Stimulated activated CD4-positive, alpha-beta T cell treated with anti-CD3 and anti-CD28 coated beads, TNF-alpha, amount 100 ng/mL, for 24 hours (primary cell): ENCODE measurements at places on chromosomes 1 and 21.
A peak's percentile ranks its signal among the peaks of the same experiment; 100 is the strongest.

DNA sequence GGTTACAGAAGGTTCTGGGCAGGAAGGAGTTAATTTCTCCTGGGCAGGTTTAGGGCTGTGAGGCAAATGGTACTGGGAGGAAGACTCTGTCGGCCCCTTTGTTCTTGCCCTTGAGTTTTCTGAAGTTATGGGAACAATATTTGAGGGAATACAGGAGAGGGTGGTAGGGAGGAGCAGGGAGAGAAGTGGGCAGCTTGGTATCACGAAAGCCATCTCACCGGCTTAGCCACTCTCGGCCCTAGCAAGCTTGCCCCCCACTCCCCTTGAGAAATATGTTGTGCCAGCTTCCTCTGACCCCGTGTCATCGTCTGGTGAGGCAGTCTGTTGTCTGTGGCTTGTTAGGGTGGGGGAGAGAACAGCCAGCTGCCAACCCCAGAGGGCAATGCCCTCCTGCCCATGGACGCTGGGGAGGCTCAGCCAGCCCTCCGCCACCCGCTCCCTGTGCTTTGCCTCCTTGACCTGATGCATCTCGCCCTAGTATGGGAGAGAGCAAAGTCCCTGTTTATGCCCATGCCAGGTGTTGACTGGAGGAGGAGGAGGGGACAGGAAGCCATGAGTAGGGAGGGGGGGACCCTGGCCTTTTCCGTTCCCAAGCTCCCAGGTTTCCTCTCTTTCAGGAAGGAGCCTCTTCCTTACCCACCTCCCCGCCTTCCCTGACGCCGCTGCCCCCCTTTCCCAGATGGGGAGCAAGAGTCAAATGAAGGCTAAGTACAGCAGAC is 1.2 kb downstream of the EFNA1 start:
- DNase-seq, result no peak

DNA sequence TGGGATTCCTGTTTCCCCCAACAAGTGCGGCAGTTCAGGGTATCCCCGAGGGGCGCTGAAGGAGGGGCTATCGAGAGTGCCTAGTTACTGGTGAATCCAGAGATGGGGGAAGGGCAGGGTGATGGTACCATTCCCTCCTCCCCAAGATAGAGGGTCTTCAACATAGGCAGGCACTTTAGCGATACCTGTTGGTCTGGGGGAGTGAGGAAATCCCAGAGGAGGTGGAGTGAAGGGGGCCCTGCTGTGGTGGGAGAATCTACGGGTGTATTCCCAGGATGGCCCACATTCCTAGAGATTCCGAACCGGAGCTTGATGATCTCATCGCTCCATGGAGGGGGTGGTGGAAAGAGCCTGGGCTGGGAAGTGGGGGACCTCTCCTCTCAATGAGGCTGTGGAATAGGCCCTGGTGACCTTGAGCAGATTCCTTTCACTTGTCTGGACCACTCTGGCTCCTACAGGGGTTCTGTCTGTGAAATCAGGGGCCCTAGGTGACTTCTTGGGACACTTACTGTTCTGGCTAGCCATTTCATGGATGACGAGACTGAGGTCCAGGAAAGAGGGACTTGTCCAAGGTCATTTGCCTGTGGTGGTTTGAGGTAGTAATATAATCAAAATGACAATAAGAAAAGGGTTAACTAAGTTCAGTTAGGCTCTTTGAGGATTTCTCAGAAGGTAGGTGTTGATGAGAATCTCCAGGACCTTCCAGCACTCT is 52.7 kb upstream of the SYNC start:
- no peak for DNase-seq

GRCh38 chr1:36100376-36100775 is 11.7 kb downstream of the ADPRS start:
- DNase-seq, result no peak

DNA sequence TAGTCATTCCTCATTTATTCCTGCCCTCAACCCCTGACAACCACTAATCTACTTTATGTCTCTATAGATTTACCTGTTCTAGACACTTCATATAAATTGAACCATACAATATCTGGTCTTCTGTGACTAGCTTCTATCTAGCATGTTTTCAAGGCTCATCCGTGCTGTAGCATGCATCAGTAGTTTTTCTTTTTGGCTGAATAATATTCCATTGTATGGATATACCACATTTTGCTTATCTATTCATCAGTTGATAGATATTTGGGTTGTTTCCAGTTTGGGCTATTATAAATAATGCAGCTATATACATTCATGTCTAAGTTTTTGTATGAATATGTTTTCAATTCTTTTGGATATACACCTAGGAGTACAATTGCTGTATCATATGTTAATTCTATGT is 101.5 kb downstream of the HFM1 start:
- DNase-seq, result no peak

DNA sequence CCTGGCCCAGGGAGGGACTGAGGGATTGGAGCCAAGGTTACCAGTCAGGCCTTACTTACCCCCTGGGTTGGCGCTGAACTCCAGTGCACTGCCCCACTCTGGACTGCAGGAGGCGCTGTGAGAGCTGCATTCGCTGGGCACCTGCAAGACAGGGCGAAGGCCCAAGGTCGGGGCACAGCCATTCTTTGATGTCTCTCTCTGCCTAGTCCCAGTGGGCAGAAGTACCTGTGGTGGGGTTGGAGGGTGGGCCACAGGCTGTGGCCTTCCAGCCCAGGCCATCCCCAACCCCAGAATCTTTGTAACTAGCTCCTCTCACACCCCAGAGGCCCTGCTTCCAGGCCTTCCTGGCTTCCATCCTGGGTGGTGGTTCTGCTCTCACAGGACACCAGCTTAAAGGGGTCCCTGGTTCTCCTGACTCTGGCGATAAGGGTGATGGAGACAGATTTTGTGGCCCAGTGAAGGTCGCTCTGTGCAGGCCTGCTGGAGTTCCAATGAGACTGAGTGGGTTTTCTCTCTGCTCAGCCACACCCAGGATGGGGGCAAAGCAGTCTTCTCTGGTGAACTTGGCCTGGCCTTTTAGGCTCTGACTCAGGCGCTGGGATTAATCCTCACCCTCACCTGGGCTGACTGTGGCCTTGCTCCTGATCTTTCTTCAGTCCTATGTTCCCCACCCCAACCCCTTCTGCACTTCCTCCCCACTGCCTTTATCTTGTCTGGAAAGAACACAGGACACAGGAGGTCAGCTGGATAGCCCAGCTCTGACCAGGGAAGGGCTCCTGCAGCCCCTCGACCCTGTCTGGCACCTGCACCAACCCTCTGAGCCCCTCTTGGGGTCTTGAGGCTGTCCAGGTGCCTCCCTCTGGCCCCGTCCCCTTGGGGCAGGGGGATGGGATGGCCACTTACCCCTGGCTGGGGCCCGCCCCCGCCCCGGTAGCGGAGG is 954 bp downstream of the MYOG start:
- DNase-seq, result no peak

GRCh38 chr1:7644086-7644485 is 127.0 kb upstream of the VAMP3 start:
- no peak for DNase-seq

GRCh38 chr1:246029616-246030015 is 477.5 kb downstream of the SMYD3 start:
- DNase-seq, result no peak

- DNase-seq, result no peak
Measured at GRCh38 chr1:65813956-65814355, 21.3 kb downstream of the PDE4B start.

DNA sequence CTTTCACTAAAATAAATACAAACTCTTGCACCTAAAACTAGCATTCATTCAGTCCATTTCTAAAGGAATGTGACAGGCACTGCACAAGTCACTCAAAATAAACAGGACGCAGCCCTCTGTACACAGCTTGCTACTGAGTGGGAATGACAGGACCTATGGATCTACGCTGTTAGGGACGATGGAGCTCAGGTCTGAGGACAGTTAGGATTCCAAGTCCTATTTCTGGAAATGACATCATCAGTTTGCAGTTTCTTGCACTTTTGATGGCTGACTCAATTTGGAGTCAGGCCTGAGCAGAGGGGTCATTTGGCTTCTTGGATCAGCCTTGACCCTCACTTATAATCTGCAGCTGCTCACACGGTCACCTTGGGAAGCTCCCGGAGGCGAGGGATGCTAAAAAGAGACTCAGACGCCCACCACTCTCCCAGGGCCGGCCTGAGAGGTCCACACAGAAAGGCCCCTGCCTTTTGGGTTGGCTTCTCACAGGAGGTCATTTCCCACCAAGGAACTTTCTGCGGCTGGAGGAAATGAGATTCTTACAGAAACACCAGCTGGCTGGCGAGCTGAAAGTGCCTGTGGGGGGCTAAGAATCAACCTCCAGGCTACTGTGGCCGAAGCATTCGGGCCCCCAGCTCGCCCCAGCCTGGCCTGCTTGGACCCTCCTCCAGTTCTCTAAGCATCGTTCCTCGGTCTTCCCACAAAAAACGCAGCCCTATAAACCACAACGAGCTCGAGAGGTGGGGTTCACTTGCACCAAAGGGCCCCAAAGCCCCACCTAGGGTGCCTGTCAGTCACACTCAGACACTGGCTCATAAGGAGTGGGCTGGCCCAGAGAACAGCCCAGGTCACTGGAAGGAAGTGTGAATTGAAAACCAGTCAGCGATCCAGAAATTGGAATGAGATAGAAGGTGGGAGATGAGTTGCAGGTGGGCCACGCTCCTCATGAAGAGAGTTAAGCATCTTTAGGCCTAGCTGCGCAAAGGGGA is 8.9 kb upstream of the PDE9A start:
- DNase-seq, result no peak

DNA sequence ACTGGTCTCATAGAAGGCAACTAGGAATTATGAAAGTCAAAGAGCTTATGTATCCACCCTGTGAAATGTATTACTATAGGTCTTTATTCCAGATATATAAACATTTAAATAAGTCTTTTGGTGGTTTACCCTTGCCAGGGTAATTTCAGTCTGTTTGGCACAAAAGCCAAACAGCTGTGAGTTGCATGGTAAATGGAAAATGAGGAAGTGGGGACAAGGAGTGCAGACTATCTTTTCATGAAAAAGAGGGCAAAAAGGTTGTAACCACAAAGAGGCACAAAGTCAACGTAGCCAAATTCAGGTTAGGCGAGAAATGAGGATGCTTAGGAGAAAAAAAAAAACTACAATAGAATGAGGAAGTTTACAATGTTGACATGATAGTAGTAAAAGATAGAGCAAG is 492.3 kb upstream of the PRMT6 start:
- DNase-seq, result no peak

DNA sequence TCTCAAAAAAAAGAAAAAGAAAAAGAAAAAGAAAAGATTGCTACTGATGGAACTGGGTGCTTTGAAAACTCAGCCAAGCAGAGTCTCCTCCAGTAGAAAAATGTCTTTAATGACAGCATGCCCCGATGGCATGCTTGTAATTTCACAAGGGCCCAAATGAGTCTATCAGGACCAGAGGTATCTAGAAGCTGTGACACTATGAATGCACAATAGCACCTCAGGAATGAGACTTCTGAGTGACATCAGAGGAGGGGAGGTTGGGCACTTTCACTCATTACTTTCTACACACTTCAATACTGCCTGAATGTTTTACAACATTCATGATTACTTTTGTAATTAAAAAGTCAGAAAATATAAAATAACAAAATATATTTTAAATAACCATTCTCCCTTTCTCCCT is 15.1 kb upstream of the CD58 start:
- DNase-seq, result no peak

DNA sequence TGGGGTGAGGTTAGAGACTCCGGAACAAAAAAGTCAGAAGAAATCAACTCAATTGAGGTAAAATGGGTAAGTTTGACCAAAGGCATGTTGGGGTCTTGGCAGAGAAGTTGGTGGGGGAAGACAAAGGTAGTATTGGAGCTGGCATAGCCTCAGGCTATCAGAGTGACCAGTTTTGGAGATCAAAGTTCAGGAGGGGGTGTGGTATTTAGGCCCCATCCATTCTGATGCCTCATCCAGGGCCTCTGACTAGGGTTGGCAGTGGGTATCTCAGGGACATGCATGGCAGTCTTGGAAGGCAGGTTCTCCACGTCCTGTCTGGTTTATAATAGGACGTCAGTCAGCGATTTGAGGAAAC is 73.2 kb upstream of the TRABD2B start:
- no peak for DNase-seq

GRCh38 chr1:5664906-5665875 is 327.0 kb downstream of the NPHP4 start:
- DNase-seq, result no peak

GRCh38 chr1:245036102-245036501 is 118.7 kb upstream of the KIF26B start:
- DNase-seq, result no peak

DNA sequence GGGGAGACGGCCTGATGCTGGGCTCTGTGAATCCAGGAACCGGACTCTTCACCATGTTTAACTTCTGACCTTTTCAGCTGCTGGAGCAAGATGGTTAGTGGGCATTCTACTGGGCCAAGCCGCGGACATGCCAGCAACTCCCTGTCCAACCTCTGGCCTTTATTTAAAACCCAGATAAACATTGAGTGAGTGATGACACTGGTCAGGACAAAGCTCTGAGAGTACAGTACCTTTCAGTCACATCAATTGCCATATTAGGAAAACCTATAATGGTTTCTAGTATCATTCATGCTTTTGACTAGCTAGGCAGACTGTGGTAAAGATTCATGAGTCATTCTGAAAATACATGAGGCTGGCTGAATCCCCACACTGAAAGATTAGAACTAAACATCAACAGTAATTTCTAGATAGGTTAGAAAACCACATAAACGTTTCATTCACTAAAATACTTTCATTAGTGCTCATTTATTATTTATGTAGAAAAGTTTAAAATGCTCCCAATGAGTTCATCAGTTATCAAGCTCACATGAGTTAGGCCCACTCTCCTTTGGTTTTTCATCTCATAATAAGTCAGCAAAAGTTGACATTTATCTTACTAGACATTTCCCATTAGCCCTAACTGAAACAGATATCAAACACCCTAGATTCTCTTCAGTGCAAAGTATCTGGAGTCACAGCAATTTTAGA is 7.1 kb upstream of the ACTA1 start:
- DNase-seq, result no peak

DNA sequence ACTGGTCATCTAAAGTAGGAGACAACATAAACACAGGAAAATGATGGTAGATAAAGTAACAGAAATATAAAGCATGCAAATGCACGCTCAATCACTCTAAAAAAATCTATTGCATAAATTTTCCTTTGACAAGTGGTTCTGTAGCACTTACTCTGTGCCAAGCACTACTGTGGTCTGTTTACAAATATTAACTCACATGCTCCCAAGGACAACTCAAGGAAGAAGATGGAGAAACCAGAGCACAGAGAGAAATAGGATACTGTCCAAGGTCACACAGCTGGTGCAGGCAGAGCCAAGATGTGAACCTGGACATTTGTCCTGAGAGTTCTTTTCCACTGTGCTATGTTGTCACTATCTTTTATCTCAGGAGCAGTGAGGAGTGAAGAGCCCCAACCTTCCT is 105.2 kb downstream of the PAPPA2 start:
- no peak for DNase-seq

GRCh38 chr1:169584483-169585144 is 1.7 kb downstream of the F5 start:
- DNase-seq, result no peak

DNA sequence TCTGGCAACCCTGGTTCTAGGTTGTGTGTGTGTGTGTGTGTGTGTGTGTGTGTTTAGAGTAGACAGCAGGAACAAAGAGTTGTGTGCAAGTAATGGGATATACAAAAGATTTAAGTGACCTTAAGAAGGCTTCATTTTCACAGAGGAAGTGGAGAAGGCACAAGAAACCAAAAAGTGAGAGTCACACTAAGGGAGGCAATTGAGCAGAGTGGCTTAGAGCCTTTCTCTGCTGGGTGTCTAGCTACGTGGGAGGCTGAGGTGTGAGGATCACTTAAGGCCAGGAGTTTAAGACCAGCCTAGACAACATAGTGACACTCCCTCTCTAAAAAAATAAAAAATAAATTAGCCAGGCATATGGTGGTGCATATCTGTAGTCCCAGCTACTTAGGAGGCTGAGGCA is 44.4 kb upstream of the HAO2 start:
- DNase-seq, result no peak

- peak; percentile 52 for DNase-seq
Measured at GRCh38 chr1:210143465-210144062, 89.0 kb upstream of the SERTAD4 start.
